NCI-H226 (cell line): ENCODE measurements at places on chromosomes 1 and 21.

GRCh38 chr21:25809013-25809412 is 74.2 kb downstream of the GABPA start:
- peak; percentile 37 for DNase-seq

DNA sequence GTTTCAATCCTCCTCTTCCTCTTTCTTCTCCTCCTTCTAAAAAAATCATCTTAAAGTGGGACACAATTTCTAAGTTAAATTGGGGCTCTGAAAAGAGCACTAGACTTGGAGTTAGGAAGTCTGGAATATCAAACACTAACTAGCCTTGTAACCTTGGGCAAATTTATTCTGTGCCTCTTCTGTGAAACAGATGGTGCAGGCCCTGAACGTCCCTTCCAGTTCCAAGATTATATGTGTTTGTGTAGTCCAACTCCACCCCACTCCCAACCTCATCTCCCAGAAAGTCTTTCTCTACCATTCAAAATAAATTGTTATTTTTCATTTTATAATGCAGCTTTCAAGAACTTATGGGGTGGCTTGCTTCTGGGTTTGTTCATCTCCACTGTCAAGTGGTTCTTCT is 630.0 kb downstream of the LMO4 start:
- no peak for DNase-seq

- no peak for DNase-seq
These were observed 186.6 kb downstream of the GRIK3 start for GRCh38 chr1:36847761-36848160.

GRCh38 chr1:230284891-230285290 is 141.2 kb downstream of the PGBD5 start:
- no peak for DNase-seq

GRCh38 chr1:72623299-72623708 is 341.0 kb upstream of the NEGR1 start:
- DNase-seq, result peak; percentile 25

- no peak for DNase-seq
These were observed 75.3 kb downstream of the PEX14 start for GRCh38 chr1:10549904-10550664.

GRCh38 chr1:21552715-21553114 is 43.5 kb downstream of the ALPL start:
- peak; percentile 38 for DNase-seq

- DNase-seq, result no peak
These were observed 587.5 kb upstream of the ADGRL2 start for GRCh38 chr1:81213279-81213678.

GRCh38 chr1:84698151-84699110 is 8.2 kb upstream of the SSX2IP start:
- DNase-seq, result peak; percentile 82

DNA sequence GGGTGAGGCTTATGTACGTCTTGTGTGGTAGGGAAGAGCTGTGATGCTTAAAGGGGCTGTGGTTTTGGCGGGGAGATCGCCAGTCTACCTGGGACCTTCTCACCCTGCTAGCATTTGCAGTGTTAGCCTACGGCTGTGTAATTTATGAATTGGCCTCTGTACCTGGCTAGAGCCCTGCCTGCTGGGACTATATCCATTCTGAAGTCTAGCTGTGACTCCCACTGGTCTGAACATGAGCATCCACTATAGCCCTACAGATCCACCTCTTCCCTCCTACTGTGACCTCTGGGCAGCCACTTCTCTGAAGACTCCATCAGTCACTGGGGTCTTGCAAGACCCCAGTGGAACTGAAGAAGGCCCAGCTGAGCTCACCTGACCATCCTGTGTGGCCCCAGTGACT is 73.7 kb downstream of the MT1HL1 start:
- DNase-seq, result no peak

DNA sequence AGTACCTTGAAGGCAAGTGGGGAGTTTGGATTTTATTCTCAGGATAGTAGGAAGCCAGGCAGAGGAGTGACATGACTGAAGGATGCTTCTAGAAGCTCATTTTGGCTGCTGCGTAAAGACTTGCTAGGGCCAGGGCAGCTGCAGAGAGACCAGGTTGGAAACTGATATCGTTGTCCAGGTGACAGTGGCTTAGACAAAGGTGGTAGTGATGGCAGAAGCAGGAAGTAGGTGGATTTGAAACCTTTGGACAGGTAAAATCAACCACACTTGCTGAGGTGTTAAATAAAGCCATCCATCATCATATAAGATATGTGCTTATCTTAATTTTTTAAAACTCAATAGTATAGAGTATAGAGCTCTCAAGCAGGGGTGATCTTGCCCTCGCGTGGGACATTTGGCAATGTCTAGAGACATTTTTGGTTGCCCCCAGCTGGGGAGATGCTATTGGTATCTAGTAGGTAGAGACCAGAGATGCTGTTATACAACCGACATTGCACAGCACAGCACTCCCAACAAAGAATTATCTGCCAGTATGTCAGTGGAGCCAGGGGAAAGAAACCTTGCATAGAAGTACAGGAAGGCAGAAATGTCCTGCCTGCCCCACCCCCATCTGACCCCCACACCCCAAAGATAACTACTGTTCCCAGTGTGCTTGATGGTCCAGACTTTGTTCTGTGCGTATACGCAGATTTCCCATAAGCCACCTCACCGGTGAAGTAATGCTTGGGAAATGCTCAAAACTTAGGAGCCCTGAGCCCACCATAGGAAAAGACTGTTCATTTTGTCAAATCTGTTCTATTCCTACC is 31.1 kb downstream of the TMEM51 start:
- DNase-seq, result no peak

GRCh38 chr1:245211761-245212160 is 57.0 kb downstream of the KIF26B start:
- no peak for DNase-seq

- DNase-seq, result no peak
These were observed 120.3 kb upstream of the VAMP3 start for GRCh38 chr1:7650801-7651200.

- no peak for DNase-seq
These were observed 12.9 kb downstream of the MORN1 start for GRCh38 chr1:2378441-2378851.

DNA sequence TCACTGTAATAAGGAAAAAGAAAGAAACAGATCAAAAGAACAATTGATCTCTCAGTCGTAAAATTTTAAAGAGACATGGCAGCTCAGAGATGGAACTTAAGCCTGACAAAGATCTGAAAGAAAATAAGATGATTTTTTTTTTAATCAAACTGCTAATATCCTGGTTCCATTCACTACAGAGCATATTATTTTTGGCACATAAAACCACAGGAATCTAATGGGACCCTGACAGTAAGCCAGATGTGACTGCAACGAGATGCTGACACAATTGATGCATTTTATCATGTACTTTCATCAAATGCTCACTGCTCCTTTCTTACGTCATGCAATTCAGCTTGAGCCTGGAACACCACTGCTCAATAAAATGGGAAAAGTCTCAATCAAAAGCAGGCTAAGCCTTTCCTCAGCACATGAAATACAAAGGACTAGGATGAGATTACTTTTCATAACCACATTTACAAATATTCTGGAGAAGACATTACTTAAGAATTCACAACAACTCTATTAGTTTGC is 16.6 kb downstream of the GPATCH2 start:
- DNase-seq, result no peak

GRCh38 chr1:27057389-27057788 is 44.7 kb upstream of the TENT5B start:
- DNase-seq, result no peak

DNA sequence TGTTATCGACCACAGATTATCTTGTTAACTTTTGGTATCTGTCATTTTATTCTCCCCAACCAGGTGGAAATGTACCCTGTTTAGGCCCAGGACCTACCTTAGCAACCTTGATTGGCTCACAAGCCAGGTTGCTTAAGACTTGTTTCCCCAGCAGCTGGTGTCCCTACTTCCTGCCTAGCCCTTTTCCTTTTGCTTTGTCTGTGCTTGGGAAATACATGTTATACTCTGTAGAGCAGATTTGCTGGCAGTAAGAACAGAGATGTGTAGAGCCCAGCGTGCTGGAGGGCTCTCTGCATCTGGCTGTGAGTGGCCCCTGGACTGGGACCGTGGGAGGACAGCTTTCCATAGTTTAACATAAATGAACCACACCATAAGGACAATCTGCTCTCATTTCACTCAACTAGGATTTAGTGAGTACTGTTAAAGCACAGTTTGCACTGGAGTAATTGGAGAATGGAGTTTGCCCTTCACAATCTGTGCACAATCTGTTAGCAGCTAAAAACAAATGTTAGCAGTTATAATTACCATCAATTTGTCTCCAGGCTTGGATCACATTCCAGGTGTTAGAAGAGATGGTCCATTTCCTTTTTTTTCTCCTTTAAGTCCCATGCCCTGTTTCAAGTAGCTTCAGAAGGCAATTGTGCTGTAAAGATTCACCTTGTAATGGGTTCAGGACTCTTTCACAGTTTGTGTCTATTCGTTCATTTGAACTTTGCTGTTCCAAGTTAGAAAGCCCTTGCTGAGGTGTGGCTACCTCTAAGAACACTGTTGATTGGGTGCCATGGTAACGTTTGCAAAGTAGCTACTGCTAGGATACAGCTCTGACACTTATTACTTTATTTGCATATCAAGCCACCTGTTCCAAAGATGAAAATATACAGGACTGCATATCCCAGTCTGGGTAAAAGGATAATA is at the start of gene APOBEC4:
Gene APOBEC4 (minus strand): TSS at position 770 of the 915 bp plus-strand sequence. CDS start 4,535 bp downstream, outside the sequence.
- DNase-seq, result no peak

GRCh38 chr1:206679738-206680211 is 4.9 kb upstream of the MAPKAPK2 start:
- DNase-seq, result no peak

- no peak for DNase-seq
These were observed 32.6 kb downstream of the RUNX3 start for GRCh38 chr1:24897263-24898151.

DNA sequence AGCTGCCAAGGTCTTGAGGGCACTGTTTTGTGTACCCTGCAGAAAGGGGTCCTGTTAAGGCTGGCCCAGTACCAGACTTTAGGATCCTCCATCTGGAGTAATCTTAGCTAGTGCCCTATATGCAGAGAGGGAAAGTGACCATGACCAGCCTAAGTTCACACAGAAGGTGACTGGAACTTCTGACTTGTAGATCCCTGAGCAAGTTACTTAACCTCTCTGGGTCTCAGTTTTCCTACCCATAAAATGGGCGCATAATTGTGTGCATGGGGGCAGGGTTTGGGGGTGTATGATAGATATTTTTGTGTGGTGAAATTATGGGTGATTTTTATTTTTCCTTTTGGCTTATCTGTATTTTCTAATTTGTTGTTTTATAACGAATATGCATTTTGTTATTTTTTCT is 3.3 kb upstream of the SHISAL2A start:
- DNase-seq, result no peak

GRCh38 chr1:193476748-193477147 is 290.3 kb upstream of the B3GALT2 start:
- DNase-seq, result no peak

DNA sequence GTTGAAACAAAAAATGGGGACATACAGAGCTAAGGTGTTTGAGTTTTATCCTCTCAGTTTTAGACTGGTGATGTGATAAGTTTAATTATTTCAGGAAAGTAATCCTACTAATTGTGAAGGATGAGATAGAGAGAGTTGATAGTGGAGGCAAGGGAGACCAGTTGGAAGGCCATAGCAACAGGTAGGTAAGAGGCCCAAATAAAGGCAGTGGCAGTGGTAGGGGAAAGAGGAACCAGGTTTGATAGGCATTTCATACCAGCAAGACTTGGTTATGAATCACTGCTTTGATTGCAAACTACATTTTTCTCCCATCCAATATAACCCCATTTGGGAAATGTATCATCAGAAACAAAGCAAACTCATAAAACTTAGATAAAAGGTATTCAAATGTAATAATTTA is 63.1 kb upstream of the SH3GLB1 start:
- no peak for DNase-seq

GRCh38 chr1:170662561-170663403 is 1.1 kb upstream of the PRRX1 start:
- DNase-seq, result no peak

- DNase-seq, result peak; percentile 98
These were observed 21.8 kb downstream of the DHRS3 start for GRCh38 chr1:12596007-12596821.

- peak; percentile 73 for DNase-seq
These were observed at the start of gene CROCC for GRCh38 chr1:16921391-16922185. TSS of gene CROCC (plus strand) at chr1:16921931. CDS start at chr1:16922019, 88 bp downstream.

GRCh38 chr21:27580276-27580675 is 613.4 kb upstream of the ADAMTS5 start:
- peak; percentile 48 for DNase-seq

- DNase-seq, result no peak
These were observed 7.5 kb downstream of the DMAP1 start for GRCh38 chr1:44220755-44221154.

GRCh38 chr1:100683448-100684349 is 35.8 kb upstream of the VCAM1 start:
- no peak for DNase-seq

- no peak for DNase-seq
These were observed 19.9 kb downstream of the SETD4 start for GRCh38 chr21:36040389-36040788.

DNA sequence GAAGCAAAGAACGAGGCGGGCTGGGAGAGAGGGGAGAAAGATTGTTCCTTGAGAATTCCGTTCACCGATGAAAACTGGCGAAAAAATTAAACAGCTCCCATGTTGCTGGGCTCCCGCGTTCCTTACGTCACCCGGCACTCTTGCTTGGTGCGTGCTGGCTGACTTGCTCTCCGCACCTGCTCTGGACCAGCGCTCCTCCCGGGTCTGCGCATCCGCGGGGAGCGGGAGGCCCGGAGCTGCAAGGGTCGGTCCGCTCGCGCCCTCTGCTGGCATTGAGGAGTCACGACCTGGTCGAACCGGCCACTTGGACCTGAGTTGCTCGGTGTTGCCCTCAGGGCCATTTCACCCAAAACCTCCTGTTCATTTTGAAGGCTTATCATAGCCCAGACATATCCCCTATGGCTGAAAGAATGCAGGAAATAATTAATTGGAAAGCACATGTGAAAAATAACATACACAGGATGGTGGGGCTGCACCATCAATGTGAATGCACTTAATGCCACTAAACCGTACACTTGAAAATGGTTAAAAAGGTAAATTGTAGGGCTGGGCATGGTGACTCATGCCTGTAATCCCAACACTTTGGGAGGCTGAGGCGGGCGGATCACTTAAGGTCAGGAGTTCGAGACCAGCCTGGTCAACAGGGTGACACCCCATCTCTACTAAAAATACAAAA is 98.9 kb upstream of the BACE2 start:
- peak; percentile 58 for DNase-seq

DNA sequence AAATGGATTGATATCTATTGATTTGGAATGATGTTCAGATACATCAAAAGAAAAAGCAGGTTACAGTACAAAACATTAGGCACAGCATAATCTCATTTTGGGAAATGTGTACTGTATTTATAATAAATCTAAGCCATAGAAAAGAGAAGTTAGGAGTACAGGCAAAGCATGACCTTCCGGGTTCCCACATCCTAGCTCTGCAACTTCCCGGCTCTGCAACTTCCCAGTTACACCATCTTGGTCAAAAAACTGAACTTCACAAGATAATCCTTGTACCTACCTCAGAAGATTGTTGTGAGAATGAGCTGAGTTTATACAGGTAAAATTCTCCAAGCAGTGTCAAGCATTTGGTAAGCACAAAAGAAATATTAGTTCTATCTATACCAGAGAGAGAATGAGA is 21.7 kb upstream of the SLC44A3 start:
- no peak for DNase-seq
